ENCODE measurements at places on chromosomes 7 and 10. TPM values are rescaled to one million over a fixed set of nuclear protein-coding genes. Genes with fewer than 3 reads are reported as not detected.

AKR1C4 gene
- polyA plus RNA-seq, result not detected

- H3K4me3 ChIP-seq, result no peak overlapping the region
- H3K27me3 ChIP-seq, result no peaks in the 10 kb centered on the region
- no peaks in the 10 kb centered on the region for H3K4me1 ChIP-seq
- DNase-seq, result no peak
These were observed 395.6 kb upstream of the ETV1 start for GRCh38 chr7:14385074-14385473.

- no peak overlapping the region for H3K4me3 ChIP-seq
- H3K36me3 ChIP-seq, result no peaks in the 10 kb centered on the region
- H3K4me1 ChIP-seq, result no peaks in the 10 kb centered on the region
- peak; percentile 77 for DNase-seq
These were observed 149.6 kb downstream of the C10orf105 start for GRCh38 chr10:71569775-71570588.

- no peak overlapping the region for H3K4me3 ChIP-seq
- peaks cover 13% of the 10 kb centered on the region for H3K27me3 ChIP-seq
- peak; percentile 4 for DNase-seq
These were observed 128.5 kb downstream of the WDR11 start for GRCh38 chr10:120979435-120980278.

Measured in B cell (primary cell).